AG08396 (cell line): ENCODE measurements at places on chromosomes 1 and 21.

GRCh38 chr1:221888218-221888617 is 146.3 kb upstream of the DUSP10 start:
- no peak for DNase-seq

GRCh38 chr1:185425163-185425562 is 108.1 kb upstream of the IVNS1ABP start:
- DNase-seq: no peak

- no peak for DNase-seq
Measured at GRCh38 chr1:35884934-35885333, 1.9 kb downstream of the AGO1 start.

DNA sequence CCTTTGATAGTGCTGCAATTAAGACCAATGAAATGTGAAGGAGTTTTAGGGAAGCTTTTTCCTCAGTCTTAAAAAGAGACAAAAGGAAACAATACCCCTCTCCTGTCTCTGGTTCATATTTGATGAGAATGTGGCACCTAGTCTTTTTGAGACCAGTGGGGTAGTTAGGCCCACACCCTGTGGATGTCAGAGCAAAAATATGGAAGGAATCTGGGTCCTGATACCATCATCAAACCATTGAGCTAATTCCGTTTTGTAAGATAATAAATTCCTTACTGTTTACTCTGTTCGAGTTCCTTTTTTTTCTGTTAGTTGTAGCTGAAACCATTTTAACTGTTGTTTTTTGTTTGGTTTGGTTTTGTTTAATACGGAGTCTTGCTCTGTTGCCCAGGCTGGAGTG is 33.3 kb downstream of the PTPRC start:
- DNase-seq: peak; percentile 45

GRCh38 chr1:1631782-1632420 is at the start of gene MMP23B:
Gene MMP23B (plus strand): TSS chr1:1632173. CDS start chr1:1632219, 46 bp downstream.
- DNase-seq: peak; percentile 66
